ENCODE measurements at places on chromosomes 16 and 17. TPM values are rescaled to one million over a fixed set of nuclear protein-coding genes. Genes with fewer than 3 reads are reported as not detected.

The ABCC11 gene
- 0.28 TPM for total RNA-seq

The GOSR1 gene
- total RNA-seq = 44.1 TPM

The ZFP3 gene
- 4.2 TPM for total RNA-seq

The PPP4C gene
- 44.5 TPM for total RNA-seq

The HCRT gene
- total RNA-seq = not detected

The OR2C1 gene
- total RNA-seq = 0.38 TPM

The MMP15 gene
- total RNA-seq = 7.1 TPM

The IGFALS gene
- total RNA-seq = 1.5 TPM

The AANAT gene
- total RNA-seq = not detected

GRCh38 chr17:82096709-82097183 lies 1.3 kb downstream of the FASN start:
- no peak overlapping the region for H3K27ac ChIP-seq
- no peaks in the 10 kb centered on the region for H3K27me3 ChIP-seq
- no peak for DNase-seq

DNA sequence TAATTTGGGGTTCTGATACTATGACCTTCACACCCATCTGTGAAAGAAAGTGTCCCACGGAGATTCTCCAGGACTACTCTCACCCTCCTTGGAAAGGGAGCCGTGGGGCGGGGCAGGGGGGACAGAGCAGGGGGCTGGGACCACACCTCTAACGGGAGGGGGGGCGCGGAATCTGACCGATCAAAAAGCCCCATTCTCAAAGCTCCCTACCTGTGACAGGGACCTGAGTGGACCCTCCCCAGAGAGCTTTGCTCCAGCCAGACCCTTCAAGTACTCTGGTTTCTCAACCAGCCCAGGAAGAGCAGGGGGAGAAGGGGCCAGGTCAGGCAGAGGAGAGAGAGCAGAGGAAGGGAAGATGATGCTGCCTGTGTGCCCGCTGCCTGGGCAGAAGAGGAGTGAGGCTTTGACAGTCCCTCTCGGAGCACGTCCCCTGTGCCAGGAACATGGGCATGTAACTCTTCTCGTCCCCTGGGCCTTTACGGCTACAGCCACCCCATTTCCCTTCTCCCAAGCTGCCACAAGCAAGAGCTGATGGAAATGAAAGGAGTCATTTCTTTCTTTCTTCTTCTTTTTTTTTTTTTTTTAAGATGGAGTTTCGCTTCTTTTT lies 682 bp downstream of the XAF1 start:
- H3K27me3 ChIP-seq = no peaks in the 10 kb centered on the region
- H3K27ac ChIP-seq = no peak overlapping the region
- peak overlapping the region; percentile 32 for H3K4me3 ChIP-seq

- no peaks in the 10 kb centered on the region for H3K4me1 ChIP-seq
- no peak for DNase-seq
- H3K27ac ChIP-seq = no peak overlapping the region
- no peaks in the 10 kb centered on the region for H3K36me3 ChIP-seq
Observed at GRCh38 chr16:51731160-51731559, 580.1 kb upstream of the SALL1 start.

GRCh38 chr17:75827308-75828075 lies 16.7 kb downstream of the UNC13D start:
- H3K4me1 ChIP-seq = peaks cover 10% of the 10 kb centered on the region
- no peaks in the 10 kb centered on the region for H3K36me3 ChIP-seq
- peak; percentile 67 for DNase-seq
- no peak overlapping the region for H3K4me3 ChIP-seq

DNA sequence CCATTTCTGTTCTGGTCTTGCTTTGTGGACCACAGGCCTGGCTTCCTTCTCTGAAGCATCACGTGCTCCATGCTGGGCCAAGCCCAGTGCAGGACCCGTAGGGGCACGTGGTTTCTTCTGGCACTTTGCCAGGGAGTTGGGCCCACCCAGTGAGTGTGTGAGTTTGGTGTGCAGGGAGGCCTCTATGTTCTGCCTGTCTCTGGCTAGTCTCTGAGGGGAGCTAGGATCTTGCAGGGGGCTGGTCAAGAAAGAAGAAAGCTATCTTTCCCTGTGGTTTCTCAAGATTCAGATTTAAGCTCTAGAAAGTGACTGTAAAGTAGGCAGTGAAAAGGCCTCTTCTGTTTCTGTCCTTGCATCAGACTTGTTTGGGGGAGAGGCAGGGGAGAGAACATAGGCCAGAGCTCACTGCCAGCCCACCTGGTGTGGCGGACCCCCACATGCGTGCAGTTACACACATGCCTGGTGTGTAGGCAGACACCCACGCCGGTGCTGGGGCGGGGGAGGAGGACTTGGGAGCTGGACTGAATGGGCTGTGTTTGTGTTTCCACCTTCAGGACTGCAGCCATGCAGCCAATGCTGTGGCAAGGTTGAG lies 11.8 kb downstream of the LASP1 start:
- H3K4me3 ChIP-seq = no peak overlapping the region
- H3K27me3 ChIP-seq = no peaks in the 10 kb centered on the region
- peaks cover 77% of the 10 kb centered on the region for H3K4me1 ChIP-seq
- no peak overlapping the region for H3K27ac ChIP-seq

- peaks cover 40% of the 10 kb centered on the region for H3K36me3 ChIP-seq
- H3K4me1 ChIP-seq = no peaks in the 10 kb centered on the region
- no peak overlapping the region for H3K27ac ChIP-seq
- DNase-seq = no peak
Observed at GRCh38 chr17:78852709-78853121, 12.1 kb upstream of the USP36 start.

DNA sequence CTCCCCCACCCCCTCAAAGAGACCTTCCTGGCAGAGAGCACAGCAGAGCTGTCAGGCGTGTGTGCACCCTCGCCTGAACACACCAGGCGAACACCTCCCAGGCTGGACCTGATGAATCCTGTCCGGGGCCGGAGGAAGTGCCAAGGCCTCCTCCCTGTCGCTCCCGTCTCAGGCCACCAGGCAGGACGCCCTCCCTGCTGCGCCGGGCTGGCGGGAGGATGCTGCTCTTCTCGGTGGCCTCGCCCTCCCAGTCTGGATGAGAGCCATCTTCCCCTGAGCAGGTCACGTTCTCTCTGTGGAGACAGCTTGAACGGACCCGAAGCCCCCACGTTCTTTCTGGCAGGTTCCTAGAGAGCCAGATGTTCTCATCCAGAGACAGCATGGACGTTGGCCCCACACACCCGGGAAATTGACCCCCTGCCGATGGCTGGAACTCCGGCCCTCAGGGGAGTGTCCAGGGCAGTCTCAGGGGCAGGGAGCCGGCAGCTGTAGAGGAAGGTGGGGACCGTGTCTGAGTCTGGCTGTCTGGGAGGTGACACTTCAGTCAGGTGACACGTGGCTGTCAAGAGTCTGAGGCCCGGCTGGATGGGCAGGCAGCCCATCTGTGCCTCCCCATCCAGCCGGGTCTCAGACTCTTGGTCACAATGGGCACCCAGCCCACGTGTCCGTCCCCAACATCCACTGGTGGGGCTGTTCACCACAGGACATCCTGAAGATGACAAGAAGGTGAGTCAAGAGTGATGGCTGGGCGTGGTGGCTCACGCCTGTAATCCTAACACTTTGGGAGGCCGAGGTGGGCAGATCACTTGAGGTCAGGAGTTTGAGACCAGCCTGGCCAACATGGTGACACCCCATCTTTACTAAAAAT lies 5.0 kb upstream of the TIMP2 start:
- H3K36me3 ChIP-seq = no peaks in the 10 kb centered on the region
- H3K4me3 ChIP-seq = no peak overlapping the region
- DNase-seq = no peak
- peaks cover 15% of the 10 kb centered on the region for H3K4me1 ChIP-seq

- peaks cover 73% of the 10 kb centered on the region for H3K36me3 ChIP-seq
- H3K27me3 ChIP-seq = no peaks in the 10 kb centered on the region
- DNase-seq = no peak
- H3K4me1 ChIP-seq = peaks cover 9% of the 10 kb centered on the region
- H3K27ac ChIP-seq = no peak overlapping the region
- H3K4me3 ChIP-seq = no peak overlapping the region
Observed at GRCh38 chr17:4064366-4064765, 78.5 kb downstream of the ZZEF1 start.

DNA sequence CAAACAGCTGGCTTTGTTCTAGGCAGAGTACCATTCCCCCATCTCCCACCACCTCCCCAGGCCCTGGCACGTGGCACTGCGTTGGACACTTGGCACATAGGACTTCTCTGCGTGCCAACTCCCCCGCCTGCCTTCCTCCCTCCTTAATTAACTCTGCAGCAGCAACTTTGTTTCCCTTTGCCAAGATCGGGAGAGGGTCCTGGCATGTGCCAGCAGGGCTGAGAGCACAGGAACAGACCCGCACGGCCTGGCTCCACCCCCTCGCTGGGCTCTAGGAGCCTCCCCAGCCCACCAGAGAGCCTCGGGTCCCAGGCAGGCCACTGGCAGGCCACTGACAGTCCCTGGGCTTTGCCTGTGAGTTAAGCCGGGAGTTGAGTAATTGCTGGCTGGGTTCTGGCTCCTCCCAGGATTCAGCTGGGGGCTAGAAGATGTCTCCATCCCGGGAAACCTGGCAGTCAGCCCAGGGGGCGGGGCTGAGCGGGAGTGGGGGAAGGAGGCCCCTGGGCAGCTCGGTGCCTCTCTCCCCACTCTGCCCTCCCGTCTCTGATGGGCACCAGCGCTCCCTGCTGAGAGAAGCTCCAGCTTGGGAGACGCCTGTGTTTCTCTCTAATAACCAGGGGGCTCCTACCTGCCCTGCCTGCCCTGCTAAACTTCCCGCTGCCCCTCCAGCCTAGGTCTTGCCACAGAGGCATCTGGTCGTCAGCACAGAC lies 224.0 kb upstream of the TNRC6C start:
- no peaks in the 10 kb centered on the region for H3K27me3 ChIP-seq
- peak; percentile 69 for DNase-seq
- no peak overlapping the region for H3K4me3 ChIP-seq
- H3K36me3 ChIP-seq = no peaks in the 10 kb centered on the region

GRCh38 chr17:7882629-7883028 lies 6.0 kb upstream of the CHD3 start:
- no peak for DNase-seq
- no peak overlapping the region for H3K27ac ChIP-seq
- H3K27me3 ChIP-seq = no peaks in the 10 kb centered on the region
- H3K4me1 ChIP-seq = peaks cover 41% of the 10 kb centered on the region

DNA sequence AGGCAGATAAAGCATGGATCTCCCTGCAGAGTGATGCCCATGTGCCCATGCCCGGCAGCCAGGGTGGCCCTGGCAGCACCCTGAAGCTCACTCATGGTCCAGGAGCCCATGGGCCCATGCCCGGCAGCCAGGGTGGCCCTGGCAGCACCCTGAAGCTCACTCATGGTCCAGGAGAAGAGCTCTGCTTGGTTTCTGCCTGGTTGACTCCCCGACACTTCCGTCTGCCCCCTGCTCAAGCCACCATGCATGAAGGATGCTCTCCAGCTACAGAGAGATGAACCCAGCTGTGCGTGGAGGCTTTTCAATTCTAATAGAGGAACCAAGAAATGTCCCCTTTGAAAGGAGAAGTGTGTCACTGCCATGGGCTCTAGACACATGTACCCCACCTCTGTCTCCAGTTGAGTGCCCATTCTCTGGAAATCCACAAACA lies 8.7 kb downstream of the CCL17 start:
- peaks cover 13% of the 10 kb centered on the region for H3K4me1 ChIP-seq
- DNase-seq = no peak
- H3K4me3 ChIP-seq = no peak overlapping the region
- no peak overlapping the region for H3K27ac ChIP-seq

Measured in adrenal gland (tissue), 19 donors.